Lung microvascular endothelial cell (primary cell): ENCODE measurements at places on chromosomes 11 and 22. TPM values are rescaled to one million over a fixed set of nuclear protein-coding genes. Genes with fewer than 3 reads are reported as not detected.
A peak's percentile ranks its signal among the peaks of the same experiment; 100 is the strongest.

The CRELD2 gene
- 40.3 and 45.2 TPM in 2 replicates for total RNA-seq

The C11orf91 gene
- total RNA-seq, result under 0.01 TPM in 1 of 2 replicates, not detected in the other

The ZNF70 gene
- total RNA-seq, result 1.3 and 1.8 TPM in 2 replicates

The PTPN5 gene
- not detected in 2 replicates for total RNA-seq

The B4GALNT4 gene
- 0.20 and 0.65 TPM in 2 replicates for total RNA-seq

The LRRC74B gene
- not detected in 2 replicates for total RNA-seq

The PANX2 gene
- total RNA-seq, result 0.40 and 0.44 TPM in 2 replicates

The SPON1 gene
- total RNA-seq, result under 0.01 TPM in 2 replicates

DNA sequence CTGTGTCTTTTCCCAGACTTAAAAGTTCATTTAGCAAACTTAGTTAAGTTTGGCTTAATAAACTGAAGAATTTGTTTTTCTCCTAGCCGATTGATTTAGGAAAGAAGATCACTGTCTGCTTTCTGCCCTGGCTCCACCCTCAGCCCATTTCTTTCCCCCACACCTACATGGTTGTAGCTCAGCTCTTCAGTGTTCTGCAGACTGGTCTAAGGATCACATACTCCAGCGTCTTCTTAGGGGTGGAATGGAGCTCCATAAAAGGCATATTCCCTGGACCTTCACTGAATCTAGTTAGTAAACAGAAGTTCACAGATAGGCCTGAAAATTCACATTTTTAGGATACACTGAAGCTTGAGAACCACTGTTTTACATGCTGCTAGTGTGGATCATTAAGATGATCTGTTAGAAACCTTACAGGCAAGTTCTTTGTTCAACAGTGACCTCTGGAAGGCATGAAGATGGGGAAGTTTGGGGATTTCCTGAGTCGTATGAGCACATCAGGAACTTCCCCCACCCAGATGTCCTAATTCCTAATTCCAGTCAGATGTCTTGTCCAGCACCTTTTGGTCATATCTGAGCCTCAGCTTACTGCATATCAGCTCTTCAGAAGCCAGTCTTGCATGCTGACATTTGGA is 16.8 kb downstream of the PIWIL4 start:
- no peak for DNase-seq

DNA sequence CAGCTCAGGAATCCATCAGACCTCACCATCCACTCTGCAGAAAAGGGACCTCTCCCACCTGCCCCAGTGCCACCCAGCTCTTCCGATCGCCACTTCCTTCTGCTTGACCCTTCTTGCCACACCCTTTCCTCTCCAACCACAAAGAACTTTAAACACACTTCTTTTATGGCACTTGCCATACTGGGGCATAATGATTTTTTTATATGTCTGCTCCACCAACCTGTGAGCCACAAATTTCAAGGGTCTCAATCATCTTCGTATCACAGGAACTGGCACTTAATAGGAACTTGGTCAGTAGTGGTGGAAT is 11.7 kb upstream of the MYH9 start:
- DNase-seq, result no peak

DNA sequence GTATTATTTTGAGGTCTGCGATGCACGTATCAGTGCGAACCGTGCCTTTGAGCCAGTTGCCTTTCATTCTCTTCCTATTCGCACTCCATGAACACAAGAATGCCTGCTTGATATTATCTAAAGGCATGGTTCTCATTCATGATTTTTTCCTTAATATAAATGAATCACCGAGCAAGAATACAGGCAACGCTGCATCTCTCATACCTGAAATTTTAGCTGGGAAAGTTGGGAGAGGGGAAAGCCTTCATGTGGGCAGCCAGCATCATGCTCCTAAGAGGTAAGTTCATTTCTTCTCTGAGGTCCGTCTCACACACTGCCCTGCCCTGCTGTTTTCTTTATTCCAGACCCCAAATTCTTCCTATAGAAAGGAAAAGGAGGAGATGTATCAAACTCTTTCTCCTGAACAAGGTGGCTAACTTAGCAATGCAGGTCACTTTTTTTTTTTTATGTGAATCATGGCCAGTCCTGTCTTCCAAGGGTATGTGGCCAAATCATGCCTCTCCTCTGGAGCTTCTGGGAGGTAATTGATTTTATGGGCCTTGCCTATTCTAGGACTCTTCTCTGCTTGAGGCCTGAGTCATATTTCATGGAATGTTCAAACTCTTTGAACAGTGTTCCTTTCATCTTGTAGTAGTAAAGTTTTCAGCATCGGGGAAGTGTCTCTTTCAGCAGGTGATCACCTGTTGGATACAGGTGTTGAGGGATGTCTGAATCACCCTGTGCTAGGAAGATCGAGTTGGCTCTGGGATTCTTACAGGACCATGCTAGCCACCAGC is 3.2 kb downstream of the GLB1L2 start:
- no peak for DNase-seq

DNA sequence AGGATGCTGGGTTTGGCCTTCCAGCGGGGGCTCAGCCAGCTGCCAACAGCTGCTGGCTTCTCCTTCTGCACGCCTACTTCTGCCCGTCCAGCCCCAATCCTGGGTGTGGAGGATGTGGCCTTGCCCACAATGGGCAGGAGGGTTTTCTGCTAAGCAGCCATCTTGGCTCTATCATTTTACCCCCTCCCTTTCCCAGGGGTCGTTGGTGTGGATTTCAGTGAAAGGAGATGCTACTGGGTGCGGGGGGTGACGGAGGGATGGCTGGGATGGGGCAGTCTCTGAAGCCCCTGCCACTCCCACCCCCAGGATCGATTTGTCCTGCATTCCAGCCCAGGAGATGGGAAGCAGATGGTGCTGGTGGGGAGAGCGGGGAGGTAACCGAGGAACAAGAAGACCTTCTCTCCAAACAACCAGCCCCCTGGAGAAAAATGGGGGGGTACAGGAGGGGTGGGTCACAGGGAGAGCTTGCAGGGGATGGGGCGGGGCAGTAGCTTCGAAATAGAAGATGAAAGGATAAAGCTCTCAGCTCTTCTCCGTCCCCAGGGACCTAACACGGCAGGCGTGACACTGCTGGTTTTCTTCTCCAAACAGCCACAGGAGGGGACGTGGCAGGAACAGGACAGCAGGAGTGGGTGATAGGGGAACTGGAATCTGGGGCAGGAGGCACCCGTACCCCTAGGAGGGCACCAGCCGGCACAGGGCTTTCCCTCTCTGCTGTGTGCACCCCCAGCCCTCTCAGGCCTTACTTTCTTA is 68.9 kb downstream of the NECTIN1 start:
- DNase-seq, result no peak

GRCh38 chr22:26763633-26764361 is 106.4 kb downstream of the MIAT start:
- DNase-seq, result no peak

GRCh38 chr11:116062490-116063171 is 558.4 kb upstream of the CADM1 start:
- no peak for DNase-seq

- peak; percentile 9 for DNase-seq
Observed at GRCh38 chr11:121282386-121282785, 10.2 kb upstream of the SC5D start.

DNA sequence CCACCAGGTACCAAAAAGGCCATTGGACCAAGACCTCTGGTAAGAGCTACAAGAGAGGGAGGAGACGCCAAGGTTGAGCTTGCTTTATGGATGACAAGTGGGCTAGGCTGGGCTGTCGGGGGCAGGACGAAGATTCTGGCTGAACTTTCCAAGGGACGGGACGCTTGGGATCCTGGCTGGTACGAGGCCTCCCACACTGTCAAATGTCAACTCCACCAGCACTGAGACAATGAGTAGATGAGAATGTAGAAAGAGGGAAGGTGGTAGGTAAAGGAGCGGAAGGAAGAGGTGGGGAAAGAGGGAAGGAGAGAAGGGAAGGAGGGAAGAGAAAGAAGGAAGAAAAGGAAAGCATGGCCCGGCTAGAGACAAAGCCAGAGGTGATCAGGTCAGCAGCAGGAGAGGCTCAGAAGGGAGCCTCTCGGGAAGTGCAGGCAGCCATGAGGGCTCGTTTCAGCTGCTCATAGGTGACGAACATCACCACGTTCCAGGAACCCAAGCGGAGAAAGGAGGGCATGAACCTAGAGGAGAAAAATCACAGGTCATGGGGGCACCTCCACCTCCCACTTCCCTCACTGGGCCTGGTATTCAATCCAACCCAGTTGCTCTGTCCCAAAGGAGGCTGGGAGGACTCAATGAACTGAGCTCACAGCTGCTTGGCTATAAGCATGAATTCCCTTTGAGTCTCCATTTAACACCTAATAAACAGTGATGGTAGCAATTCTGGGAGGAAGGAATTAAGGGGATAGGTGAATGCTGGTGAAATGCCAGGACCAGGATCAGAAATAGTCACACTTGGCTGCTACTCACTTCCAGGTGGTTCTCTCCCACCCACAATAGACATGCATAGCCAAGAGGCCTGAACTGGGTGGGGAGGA is 7.8 kb downstream of the UCP2 start:
- DNase-seq, result no peak

- DNase-seq, result peak; percentile 45
Observed at GRCh38 chr11:6622261-6623171, 3.3 kb upstream of the TPP1 start.

DNA sequence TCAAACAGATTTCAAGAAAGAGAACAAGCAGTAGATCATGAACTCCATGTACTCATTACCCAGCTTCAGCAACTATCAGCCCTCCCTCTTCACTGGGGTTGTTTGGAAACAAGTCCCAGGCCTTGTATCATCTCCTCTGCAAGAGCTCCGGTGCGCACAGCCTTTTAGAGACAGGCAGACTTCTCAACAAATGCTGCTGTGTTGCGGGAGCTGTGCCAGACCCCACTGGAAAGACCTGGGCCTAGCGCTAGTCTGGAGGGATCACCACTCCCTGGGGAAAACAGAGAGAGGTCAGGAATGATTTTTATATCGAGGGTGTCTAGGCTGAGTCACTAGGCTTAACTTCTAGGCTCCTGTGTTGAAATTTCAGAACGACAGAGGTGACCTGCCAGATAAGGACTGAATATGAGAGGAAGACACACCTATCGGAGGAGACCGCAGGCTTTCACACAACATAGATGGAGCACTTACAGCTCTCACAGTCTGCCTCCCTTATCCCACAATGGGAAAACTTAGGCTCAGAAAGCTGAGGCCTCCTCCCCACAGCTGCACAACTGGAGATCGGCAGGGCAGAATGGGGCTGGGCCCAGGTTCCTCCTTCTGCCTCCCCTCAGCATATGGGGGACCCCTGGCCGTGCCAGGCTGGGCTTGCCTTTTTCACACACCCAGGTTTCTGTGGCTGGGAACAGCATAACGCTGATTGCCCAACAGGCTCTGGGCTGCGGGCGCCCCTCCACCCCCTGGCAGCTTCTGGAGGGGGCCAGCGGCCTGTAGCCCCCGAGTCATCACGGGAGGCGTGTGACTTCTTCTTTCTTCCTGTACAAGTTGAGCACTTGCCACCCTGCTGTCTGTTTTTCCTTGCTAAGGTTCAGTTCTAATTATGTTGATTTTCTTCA is 86.0 kb downstream of the PKNOX2 start:
- DNase-seq, result no peak

DNA sequence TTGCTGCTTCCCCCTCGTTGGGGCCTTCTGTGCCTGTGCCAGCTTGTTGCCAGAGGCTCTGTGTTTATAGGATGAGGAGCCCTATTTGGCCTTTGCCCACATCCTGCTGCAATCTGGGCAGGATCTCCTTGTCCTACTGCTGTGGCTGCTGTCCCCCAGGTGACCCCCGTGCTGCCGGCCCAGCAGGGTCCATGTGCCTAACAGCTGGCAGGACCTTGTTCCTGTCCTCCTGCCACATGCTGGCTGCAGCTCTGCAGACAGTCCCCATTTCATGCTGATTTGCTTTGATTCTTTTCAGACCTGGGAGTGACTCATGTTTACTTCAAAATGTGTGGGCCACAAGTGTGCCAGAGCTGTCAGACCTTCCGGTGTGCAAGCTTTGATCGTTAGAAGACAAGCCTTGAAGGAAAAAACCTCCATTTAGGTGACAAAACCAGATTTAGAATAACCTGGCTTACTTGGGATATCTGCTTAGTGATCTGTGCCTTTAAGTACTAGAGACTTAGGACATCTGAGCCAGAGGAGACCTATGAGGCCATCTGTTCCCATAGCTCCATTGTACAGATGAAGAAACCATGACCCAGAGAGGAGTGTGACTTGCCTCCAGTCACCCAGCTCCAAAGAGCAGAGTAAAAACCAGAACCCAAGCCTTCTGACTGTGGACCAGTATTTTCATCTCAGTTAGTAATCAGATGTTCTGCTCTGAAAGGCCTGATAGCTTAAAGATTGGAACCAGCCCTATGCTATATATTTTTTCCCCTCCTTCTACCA is 11.1 kb downstream of the NAV2 start:
- peak; percentile 77 for DNase-seq

DNA sequence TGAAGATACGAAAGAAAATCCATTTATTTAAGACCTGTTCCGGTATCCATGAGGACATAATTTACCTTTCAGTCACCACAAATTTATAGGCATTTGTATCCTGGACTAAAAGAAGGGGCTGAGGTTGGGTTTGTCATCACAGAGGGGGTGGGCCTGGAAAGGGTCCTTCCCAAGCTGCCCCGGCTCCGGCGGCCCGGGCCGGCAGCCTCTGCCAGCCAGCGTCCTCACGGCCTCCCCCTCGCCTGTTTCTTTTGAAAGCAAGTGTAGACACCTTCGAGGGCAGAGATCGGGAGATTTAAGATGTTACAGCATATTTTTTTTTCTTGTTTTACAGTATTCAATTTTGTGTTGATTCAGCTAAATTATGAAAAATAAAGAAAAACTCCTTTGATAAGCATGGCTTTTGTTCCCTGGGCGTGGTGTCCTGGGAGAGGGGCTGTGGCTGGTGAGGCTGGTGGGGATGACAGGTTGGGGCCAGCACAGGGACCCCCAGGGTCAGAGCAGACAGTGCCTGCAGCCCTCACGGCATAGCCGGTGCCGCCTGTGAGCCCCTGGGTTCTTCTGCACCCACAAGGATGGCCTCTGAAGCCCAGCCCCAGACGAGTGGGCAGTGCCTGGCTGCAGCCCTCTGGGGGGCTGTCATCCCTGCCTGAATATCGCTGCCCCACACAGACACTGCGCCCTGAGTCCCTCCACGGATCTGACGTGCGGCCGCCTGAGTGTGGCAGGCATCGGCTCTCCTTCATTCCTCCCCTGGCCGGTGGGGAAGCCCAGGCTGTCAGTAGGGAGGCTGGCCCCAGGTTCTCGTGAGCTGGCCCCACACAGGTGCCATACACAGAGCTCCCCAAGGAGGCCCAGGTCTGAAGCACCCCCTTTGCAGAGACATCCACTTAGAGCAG is 1075.9 kb downstream of the BRD1 start:
- no peak for DNase-seq

DNA sequence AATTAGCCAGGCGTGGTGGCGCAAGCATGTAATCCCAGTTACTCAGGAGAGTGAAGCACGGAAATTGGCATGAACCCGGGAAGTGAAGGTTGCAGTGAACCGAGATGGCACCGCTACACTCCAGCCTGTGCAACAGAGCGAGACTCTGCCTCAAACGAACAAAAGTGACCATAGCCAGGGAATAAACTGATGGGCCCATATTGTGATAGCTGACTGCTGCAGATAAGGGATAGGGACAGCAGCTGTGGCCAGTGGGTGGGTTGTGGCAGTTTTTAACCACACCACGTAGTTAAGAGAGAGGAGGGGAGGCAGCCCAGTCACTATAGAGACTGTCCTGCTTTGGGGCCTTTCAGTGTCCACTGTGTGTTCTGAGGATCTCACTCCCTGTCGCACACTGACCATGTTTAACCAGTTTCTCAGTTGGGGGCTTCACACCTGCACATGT is 58.9 kb downstream of the PISD start:
- DNase-seq, result no peak
